ENCODE measurements at places on chromosomes 4 and X. TPM values are rescaled to one million over a fixed set of nuclear protein-coding genes. Genes with fewer than 3 reads are reported as not detected.

Gene STARD8
- total RNA-seq, result 10.5 TPM

Gene TMEM144
- 10.4 TPM for total RNA-seq

Gene XAGE1A
- not detected for total RNA-seq

Gene PITX2
- not detected for total RNA-seq

Gene PRDM8
- total RNA-seq, result 0.73 TPM

Gene USP27X
- 1.9 TPM for total RNA-seq

Gene BEND2
- total RNA-seq, result not detected

Gene HGFAC
- total RNA-seq, result 1.9 TPM
